ENCODE measurements at places on chromosomes 2 and 18.

DNA sequence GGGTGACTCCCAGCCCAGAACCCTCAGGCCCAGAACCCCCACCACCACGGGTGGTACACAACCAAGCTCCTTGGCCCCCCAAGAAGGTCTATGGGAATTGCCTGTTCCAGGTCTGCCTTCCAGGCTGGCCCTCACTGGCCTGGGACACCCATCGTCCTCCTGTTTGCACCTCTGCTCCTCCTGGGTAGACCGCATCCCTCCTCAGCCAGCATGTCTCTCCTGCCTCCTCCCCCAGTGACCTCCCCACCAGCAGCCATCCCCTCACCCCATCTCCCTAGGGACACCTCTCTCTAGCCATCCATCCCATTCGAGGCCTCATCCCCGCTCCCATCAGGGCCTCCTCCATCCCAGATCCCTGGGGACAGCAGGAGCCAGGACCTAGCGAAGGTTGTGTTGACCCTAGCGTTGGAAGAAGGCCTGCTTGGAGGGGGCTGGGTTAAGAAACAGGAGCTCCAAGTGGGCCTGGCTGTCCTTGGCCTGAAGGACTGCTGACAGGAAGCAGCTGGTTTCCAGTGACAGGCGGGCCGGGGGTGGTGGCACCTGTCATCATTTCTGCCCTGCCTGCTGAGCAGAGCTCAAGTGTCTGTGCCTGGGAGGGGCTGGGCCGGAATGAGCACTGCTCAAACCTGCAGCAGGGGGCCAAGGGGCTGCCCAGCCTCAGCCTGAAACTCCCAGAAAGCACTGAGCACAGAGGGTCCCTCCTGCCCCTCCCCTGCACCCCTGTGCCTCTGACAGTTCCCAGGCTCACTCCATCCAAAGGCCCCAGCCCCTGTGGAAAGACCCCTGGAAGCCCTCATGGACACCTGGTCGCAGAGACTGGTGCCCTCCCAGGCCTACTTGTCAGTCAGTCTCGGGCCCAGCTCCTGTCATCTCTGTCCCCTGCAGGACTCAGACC, 96.0 kb upstream of the OTOS start:
- no peak for DNase-seq

GRCh38 chr2:217277646-217278398, 418.0 kb upstream of the TNP1 start:
- no peak for DNase-seq

DNA sequence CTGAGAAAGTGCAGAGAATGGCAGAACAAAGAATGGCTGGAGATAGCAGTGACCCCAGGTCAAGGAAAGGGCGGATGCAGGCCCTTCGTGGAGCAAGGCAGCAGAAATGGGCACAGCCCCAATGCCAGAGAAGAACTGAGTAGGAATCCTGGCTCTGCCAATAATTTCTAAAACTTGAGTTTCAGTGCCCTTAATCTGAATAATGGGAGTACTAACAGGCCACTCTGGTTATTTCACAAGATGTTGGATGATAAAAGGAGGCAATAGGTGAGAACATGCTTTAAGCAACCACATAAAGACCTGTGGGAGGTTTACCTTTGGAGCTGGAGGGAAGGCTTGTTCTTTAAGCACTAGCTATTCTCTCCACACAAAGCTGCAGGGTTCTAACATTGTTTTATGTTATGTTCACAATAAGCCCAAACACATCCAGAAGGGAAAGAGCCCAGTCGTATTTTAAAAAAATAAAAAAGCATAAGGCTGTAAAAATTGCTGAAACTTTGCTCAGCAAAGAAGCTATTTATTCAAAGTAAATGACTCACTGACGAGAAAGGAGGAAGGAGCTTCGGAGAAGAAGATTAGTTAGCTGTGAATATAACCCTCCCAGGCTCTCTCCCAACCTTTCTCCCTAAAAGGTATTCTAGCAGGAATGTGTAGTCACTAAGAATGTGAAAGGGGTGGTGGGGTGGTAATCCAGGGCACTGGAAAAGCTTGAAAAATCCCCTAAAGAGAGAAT, 470.2 kb downstream of the TXNL1 start:
- DNase-seq, result no peak

DNA sequence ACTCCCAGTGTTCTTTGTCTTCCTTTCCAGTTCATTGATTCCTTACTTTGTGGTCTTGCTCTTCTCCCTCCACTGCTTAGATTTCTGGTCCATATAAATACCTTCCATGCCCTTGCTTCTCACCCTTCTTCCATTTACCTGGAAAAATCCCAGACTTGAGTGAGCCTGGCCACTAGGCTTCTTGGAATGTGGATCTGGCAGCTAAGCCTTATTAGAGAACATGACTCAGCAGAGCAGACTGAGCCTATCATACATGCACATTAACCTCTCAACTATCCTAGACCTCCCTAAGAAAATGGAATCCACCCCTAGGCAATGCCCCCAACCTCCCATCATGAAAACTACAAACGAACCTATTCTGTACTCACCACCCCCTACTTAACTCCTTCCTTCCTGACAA, 127.7 kb downstream of the RHBDD1 start:
- DNase-seq, result no peak

GRCh38 chr18:54843314-54843713, 15.0 kb downstream of the RAB27B start:
- DNase-seq, result no peak

All from activated CD4-positive, alpha-beta T cell treated with anti-CD3 and anti-CD28 coated beads, Interleukin-2, amount 50 U/mL, for 1 hour (primary cell).